ENCODE measurements at places on chromosomes 2 and 18. TPM values are rescaled to one million over a fixed set of nuclear protein-coding genes. Genes with fewer than 3 reads are reported as not detected.

DNA sequence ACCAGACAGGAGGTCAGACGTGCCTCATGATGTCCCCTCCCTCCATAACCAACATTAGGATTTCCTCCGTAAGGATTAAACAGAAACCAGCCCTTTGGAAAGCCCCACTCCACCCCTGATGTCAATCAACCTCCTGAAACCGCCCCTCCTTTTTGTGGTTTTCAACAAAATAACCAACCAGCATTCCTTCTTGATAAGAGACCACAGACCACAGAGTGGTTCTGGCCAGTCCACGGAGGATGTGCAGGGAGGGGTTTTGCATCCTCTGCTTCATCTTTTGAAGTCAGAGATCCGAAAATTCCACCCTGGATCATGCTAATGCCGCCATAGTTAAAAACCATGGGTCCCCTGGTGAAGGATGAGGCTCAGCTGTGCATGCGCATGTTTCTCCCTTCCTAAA, 180.0 kb upstream of the CCDC150 start:
- DNase-seq: no peak

DNA sequence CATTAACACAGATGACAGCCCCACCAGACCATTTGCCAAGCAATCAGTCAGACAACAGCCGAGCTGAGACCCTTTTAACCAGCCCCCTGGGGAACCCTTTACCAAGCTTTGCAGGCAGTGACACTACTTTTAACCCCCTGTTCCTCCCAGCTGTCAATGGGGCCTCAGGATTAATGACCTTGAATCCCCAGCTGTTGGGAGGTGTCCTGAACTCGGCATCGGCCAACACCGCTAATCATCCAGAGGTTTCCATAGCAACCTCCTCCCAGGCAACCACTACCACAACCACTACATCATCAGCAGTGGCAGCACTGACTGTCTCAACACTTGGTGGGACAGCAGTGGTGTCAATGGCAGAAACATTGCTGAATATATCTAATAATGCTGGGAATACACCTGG, 160.9 kb upstream of the EPC2 start:
- no peak for DNase-seq

- peak; percentile 8 for DNase-seq
Measured at GRCh38 chr2:52456561-52457377, 1310.8 kb upstream of the CHAC2 start.

GRCh38 chr18:32669549-32670165, 103.2 kb downstream of the KLHL14 start:
- DNase-seq: no peak

GRCh38 chr18:29123706-29124530, 947.0 kb upstream of the CDH2 start:
- no peak for DNase-seq

DNA sequence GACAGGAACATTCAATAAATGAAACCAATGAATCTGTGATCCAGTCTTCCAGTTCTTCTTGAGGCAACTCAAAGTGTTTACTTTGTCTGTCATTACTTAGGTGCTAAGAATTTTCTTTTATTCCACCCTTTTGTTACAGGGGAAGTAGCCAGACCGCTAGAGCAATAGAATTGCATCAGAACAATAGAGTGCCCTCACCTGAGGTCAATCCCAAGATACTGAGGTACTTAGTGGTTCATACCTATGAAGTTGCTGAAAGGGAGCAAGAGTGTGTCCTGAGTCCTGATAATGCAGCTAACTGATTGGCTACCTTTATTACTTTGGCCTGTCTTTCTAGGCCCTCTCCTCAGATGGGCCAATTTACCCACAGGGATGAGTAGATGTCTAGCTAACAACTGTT, 359.4 kb upstream of the KCNH7 start:
- no peak for DNase-seq

- no peak for DNase-seq
Measured at GRCh38 chr2:240247241-240247867, 106.9 kb upstream of the OTOS start.

DNA sequence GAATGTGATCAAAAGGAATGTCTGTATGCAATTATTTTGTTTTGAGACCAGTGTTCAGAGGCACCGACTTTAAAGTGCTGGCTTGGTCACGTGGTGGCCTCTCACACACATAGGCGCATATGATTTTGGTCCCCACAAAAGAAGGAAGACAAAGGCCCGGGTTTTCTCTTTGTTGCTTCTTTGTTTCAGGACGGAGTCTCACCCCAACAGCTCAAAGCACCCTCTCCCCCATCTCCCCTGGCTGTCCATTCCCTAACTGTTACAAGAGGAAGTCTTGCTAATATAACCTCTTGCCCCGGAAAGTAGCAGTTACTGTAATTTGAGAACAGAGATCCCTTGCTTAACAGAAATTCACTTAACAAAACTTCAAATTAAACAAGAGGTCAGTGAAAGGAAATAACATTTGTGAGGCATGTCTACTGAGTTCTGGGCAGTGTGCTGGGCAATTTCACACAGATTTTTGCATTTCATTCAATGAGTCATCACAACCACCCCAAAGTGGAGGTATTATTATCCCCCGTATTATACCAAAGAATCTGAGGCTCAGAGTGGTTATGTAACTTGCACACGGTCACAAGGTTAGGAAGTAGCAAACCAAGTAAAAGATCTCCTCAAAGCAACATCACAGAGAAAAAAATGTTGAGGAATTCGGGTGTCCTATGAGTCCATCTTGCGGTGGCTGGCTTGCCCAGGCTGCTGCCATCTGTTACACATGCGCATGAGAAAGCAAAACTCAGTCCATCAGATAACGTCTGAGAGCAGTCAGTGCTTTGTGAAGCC, 75.8 kb downstream of the SDC1 start:
- no peak for DNase-seq

- peak; percentile 58 for DNase-seq
Measured at GRCh38 chr2:226661789-226662545, 137.7 kb downstream of the IRS1 start.

GRCh38 chr2:152049541-152049940, 49.3 kb downstream of the CACNB4 start:
- no peak for DNase-seq

MTERF4 gene
- total RNA-seq: 40.3 TPM

RAB6C gene
- total RNA-seq: 0.04 TPM

ATP6V1B1 gene
- 0.84 TPM for total RNA-seq

SH3RF3 gene
- total RNA-seq: 2.1 TPM

MRPL30 gene
- total RNA-seq: 36.6 TPM
